ENCODE measurements at places on chromosomes 5 and 9. TPM values are rescaled to one million over a fixed set of nuclear protein-coding genes. Genes with fewer than 3 reads are reported as not detected.

- H3K4me1 ChIP-seq = no peaks in the 10 kb centered on the region
- no peak overlapping the region for H3K4me3 ChIP-seq
- H3K27ac ChIP-seq = no peak overlapping the region
- no peaks in the 10 kb centered on the region for H3K36me3 ChIP-seq
Observed at GRCh38 chr9:113380869-113381378, 4.1 kb upstream of the HDHD3 start.

DNA sequence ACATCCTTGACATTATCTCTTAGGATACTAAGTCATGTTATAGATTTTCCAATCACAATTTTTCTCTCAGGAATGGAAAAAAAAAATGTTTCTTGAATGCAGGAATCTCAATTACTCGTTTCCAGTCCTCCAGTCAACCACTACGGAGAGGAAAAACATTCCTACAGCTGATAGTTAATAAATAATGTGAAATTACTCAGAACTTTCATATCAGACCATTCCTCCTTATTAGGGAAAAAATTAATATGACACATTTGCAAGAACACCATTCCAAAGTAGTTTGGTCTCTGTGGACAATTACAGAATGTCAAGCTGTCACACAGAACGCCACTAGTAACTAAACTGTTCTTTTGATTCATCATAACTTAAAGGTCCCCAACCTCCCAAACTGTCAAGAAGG lies 31.5 kb downstream of the MED27 start:
- DNase-seq = no peak
- no peak overlapping the region for H3K27ac ChIP-seq
- no peaks in the 10 kb centered on the region for H3K36me3 ChIP-seq
- no peaks in the 10 kb centered on the region for H3K4me1 ChIP-seq
- H3K27me3 ChIP-seq = no peaks in the 10 kb centered on the region

- no peaks in the 10 kb centered on the region for H3K36me3 ChIP-seq
- H3K4me3 ChIP-seq = no peak overlapping the region
- DNase-seq = no peak
- H3K27me3 ChIP-seq = no peaks in the 10 kb centered on the region
- no peaks in the 10 kb centered on the region for H3K4me1 ChIP-seq
Observed at GRCh38 chr5:54357408-54358058, 47.2 kb upstream of the ARL15 start.

The AQP7 gene
- total RNA-seq = 2.1 TPM

- H3K27me3 ChIP-seq = no peaks in the 10 kb centered on the region
- no peak for DNase-seq
- H3K27ac ChIP-seq = no peak overlapping the region
- no peak overlapping the region for H3K4me3 ChIP-seq
Observed at GRCh38 chr5:133147815-133148567, 96.2 kb downstream of the HSPA4 start.

DNA sequence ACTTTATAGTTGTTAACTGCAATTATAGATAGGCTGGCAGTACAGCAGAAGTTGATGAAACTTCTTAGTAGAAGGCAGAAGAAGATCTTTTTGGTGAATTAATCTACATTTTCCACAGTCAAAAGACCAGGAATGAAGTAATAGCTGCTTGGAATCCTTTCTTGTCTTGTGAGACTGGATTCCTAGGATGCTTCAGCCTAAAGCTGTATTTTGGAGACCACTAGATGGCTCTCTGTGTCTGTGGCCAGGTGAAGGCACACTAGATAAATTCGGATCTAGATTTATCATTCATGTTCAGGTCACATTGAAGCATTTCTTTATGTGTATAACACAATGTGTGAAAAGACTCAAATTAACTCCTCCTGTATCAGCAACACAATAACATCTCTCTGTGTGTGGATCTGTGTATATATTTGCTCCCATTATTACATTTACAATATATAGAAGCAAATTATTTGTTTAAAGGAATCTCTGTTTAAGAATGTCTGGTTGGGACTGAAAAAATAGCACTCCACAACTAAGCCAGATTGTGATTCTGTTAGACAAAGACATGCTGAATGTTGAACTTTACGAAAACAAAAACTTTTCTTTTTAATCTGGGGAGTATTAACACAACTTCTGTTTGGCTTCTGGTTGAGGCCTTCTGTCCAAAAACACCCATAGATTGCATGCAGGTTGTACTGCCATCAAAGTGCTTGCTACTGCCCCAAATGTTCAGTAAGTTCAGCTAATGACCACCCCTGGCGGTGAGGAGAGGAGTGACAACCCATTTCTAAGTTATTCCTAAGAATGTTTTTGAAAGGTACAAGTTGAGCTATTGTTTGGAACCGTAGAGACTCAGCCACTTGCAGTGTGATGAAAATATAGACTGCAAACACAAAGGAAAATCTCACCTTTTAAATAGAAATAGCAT lies 10.6 kb downstream of the GRIN3A start:
- DNase-seq = no peak
- no peaks in the 10 kb centered on the region for H3K4me1 ChIP-seq
- H3K36me3 ChIP-seq = no peaks in the 10 kb centered on the region
- no peak overlapping the region for H3K27ac ChIP-seq
- no peak overlapping the region for H3K4me3 ChIP-seq
- H3K27me3 ChIP-seq = no peaks in the 10 kb centered on the region

DNA sequence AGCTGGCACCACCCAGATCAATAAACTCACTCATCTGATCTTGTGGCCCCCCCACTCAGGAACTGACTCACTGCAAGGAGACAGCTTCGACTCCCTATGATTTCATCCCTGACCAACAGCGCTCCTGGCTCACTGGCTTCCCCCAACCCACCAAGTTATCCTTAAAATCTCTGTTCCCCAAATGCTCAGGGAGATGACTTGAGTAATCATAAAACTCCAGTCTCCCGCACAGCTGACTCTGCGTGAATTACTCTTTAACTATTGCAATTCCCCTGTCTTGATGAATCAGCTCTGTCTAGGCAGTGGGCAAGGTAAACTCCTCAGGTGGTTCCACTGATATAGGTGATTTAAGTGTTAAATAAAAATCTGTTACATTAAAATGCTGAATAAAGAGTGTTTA lies 1.9 kb upstream of the TRIM32 start:
- DNase-seq = no peak
- no peaks in the 10 kb centered on the region for H3K36me3 ChIP-seq
- peaks cover 13% of the 10 kb centered on the region for H3K4me1 ChIP-seq
- no peak overlapping the region for H3K4me3 ChIP-seq

- no peaks in the 10 kb centered on the region for H3K36me3 ChIP-seq
- no peak overlapping the region for H3K27ac ChIP-seq
- no peaks in the 10 kb centered on the region for H3K27me3 ChIP-seq
- DNase-seq = no peak
- no peaks in the 10 kb centered on the region for H3K4me1 ChIP-seq
Observed at GRCh38 chr5:98031496-98031895, 742.0 kb upstream of the RGMB start.

- H3K27ac ChIP-seq = no peak overlapping the region
- no peaks in the 10 kb centered on the region for H3K27me3 ChIP-seq
- no peaks in the 10 kb centered on the region for H3K36me3 ChIP-seq
Observed at GRCh38 chr9:7117676-7118561, 360.1 kb downstream of the KDM4C start.

DNA sequence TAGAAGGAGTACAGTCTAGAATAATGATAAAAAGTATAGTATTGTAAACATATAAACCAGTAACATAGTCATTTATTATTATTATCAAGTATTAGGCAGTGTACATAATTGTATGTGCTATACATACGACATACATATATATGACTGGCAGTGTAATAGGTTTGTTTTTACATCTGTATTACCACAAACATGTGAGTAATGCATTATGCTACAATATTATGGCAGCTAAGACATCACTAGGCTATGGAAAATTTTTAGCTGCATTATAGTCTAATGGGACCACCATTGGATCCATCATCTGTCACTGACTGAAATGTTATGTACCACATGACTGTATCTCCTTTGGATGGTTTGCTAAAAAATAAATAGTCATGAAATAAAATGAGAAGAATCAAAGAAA lies 530.0 kb downstream of the PRR16 start:
- no peaks in the 10 kb centered on the region for H3K36me3 ChIP-seq
- DNase-seq = no peak
- no peaks in the 10 kb centered on the region for H3K4me1 ChIP-seq

- H3K27me3 ChIP-seq = no peaks in the 10 kb centered on the region
- H3K27ac ChIP-seq = no peak overlapping the region
- H3K36me3 ChIP-seq = no peaks in the 10 kb centered on the region
- H3K4me1 ChIP-seq = no peaks in the 10 kb centered on the region
- H3K4me3 ChIP-seq = no peak overlapping the region
Observed at GRCh38 chr9:92716557-92716956, 46.6 kb upstream of the IPPK start.

DNA sequence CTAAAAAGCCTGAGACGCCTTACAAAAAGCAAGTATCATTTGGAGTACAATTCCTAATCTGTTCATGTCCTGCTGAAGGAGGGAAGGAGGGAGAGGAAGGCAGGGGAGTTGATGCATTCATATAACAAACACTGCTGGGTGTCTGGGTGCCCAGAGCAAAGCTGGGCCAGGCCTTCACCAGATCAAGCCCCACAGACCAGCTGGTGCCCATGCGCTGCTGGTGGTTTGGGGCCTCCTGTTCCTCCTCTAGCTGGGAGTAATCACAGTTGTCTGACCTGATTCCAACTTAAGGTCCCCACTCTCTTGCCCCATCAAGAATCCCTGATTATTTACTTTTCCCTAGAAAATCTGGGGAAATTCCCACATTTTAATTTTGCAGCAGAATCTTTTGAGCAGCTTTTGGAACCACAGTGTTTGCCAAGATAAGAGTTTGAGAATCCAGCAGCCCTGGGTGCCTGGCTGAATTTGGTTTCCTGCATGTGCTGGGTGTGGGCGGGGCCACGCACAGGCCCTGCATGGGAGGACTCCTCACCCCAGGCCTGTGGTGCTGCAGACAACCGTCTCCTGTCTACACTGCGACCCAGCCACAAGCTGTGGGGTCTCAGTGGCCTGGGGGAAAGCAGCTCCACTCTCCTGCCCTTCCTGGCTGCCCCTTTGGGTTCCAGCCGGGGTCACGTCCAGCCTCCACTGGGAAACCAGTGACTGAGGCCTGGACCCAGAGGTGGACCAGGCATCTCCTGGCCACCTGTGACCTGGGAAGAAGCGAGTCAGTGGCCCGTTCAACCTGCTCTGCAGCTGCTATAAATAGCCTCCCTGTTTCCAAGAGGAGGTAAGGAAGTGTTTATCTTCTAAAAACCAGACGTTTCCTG lies 47.5 kb downstream of the NEURL1B start:
- H3K27ac ChIP-seq = peak overlapping the region; percentile 38
- peaks cover 6% of the 10 kb centered on the region for H3K4me1 ChIP-seq
- no peak overlapping the region for H3K4me3 ChIP-seq
- no peaks in the 10 kb centered on the region for H3K36me3 ChIP-seq

GRCh38 chr9:133558191-133559126 lies 24.0 kb downstream of the ADAMTSL2 start:
- H3K27ac ChIP-seq = peak overlapping the region; percentile 57
- no peak for DNase-seq
- no peaks in the 10 kb centered on the region for H3K27me3 ChIP-seq
- no peak overlapping the region for H3K4me3 ChIP-seq

GRCh38 chr9:19018201-19018600 lies 14.8 kb downstream of the SAXO1 start:
- no peak overlapping the region for H3K4me3 ChIP-seq
- H3K4me1 ChIP-seq = no peaks in the 10 kb centered on the region
- DNase-seq = no peak

The PCDHGA2 gene
- 8.2 TPM for total RNA-seq

DNA sequence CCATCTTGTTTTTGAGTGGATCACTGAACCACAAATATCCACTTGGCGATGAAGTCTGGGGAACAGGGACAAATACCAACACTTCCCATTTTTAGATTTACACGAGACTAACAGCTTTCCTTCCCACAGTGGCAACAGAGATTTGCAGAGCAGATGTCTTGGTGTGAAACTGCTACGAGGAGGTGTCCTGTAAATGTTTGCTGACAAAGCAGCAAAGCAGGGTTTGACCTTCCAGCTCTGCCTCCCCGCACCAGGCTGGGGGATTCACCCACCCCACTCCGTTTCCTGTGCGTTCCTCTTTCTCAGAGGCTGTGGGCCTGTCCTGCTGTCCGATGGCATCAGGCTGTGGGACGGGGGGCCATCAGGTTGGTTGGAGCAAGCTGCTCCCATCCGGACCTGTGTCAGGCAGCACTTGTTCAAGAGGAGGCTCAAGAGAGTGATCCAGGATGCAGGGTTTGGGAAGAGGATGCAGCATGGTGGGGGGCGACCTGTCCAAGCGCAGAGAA lies 693 bp upstream of the RGS3 start:
- no peaks in the 10 kb centered on the region for H3K27me3 ChIP-seq
- no peaks in the 10 kb centered on the region for H3K36me3 ChIP-seq
- H3K4me3 ChIP-seq = no peak overlapping the region
- no peaks in the 10 kb centered on the region for H3K4me1 ChIP-seq
- no peak overlapping the region for H3K27ac ChIP-seq

The DND1 gene
- total RNA-seq = 0.28 TPM

- no peak within 1 kb of the TSS for H3K27ac ChIP-seq
- no peaks in the 10 kb centered on the region for H3K27me3 ChIP-seq
- no peaks in the 10 kb centered on the region for H3K4me1 ChIP-seq
- DNase-seq = no peak
- no peaks in the 10 kb centered on the region for H3K36me3 ChIP-seq
- no peak within 1 kb of the TSS for H3K4me3 ChIP-seq
Observed at GRCh38 chr9:97938081-97938644, at the start of gene HEMGN. TSS of gene HEMGN (minus strand) at chr9:97938172. CDS start at chr9:97938136, 36 bp downstream.

DNA sequence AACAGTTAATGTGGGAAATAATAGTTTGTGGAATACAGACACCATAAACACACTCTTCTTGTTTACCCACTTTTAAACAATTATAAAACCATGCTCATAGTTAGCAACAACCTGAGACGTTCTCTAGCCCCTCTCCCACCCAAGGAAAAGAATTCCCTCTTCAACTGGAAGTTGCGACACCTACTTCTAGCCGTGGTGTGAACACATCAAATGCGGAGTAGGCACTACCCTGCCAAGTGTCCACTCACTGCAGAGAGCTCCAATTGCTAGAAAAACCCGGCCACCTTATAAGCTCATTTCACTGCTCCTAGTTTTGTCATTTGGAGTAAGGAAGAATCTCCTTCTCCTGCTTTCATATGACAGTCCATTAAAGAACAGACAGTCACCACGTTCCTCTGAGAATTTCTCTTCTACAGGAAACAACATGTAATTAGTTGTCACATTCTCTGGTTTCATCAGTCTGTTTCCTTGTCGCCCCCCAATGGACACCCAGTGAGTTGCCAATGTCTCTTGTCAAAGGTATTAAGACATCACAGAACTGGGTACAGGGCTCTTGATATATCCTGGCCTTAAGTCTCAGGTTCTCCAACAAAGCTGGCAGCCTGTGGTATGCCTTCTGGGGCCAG lies 47.3 kb downstream of the PRLR start:
- no peaks in the 10 kb centered on the region for H3K36me3 ChIP-seq
- no peak overlapping the region for H3K4me3 ChIP-seq

DNA sequence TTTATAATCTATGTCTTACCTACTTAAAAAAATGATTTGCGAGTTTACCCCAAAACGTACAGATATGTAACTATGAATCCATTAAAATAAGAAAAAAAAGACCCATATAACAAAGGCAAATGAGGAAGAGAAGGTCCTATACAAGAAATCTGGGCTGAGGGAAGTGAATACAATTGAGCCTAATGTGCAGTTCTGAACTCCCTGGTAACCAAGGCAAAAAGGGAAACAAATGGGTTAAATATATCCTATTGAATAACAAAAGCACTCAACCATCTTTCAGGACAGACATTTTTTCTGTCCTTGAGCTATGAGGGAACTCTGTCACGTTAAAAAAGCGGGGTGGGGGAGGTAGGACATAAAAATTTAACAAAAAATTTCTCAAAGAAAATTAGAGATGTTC lies 78.6 kb downstream of the PTPN3 start:
- no peak overlapping the region for H3K27ac ChIP-seq
- H3K27me3 ChIP-seq = no peaks in the 10 kb centered on the region
- H3K36me3 ChIP-seq = no peaks in the 10 kb centered on the region
- H3K4me3 ChIP-seq = no peak overlapping the region
- H3K4me1 ChIP-seq = no peaks in the 10 kb centered on the region

The IL9 gene
- total RNA-seq = not detected
